Pancreas (tissue), 10 donors: ENCODE measurements at places on chromosomes 6 and 20. TPM values are rescaled to one million over a fixed set of nuclear protein-coding genes. Genes with fewer than 3 reads are reported as not detected.

DNA sequence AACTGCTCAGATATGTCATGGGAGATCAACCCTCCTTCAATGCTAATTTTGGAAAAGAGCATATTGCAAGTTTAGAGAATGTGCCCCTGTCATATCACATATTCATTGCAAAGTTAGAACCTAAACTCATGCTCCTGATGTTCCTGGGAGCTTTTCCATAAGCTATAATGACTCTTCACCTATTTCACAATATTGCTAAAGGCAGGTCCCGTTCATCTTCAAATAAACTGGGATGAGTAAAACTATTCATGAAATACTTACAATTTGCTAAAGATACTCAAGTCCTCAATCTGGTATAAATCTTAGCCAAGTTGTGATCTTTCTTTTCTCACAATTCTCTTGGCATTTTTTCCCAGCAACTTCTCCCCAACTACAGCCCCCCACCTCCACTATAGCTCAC lies 121.7 kb upstream of the TNFAIP3 start:
- no peak for DNase-seq
- no peak overlapping the region for H3K27ac ChIP-seq
- H3K4me3 ChIP-seq, result no peak overlapping the region
- H3K4me1 ChIP-seq, result no peaks in the 10 kb centered on the region
- H3K27me3 ChIP-seq, result no peaks in the 10 kb centered on the region

DNA sequence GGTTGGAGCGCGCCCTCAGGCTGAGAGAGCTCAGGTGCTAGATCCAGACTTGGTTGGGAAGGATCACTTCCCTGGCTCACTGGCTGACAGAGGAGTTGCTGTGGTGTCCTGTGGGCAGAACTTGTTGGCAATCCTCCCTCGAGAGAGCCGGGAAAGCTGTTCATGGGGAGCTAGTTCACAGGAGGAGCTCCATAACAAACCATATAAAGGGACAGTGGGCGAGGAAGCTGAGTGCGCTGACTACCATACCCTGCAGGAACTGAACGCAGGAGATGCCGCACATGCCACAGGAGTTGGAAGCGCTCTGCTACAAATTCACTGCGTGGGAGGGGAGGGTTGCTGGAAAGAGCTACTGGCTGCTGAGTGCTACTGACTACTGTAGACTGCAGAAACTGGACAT lies 243.2 kb downstream of the OGFRL1 start:
- DNase-seq, result no peak
- H3K27me3 ChIP-seq, result no peaks in the 10 kb centered on the region
- H3K4me1 ChIP-seq, result peaks cover 8% of the 10 kb centered on the region
- H3K27ac ChIP-seq, result no peak overlapping the region

The SH3BGRL2 gene
- total RNA-seq, result 12.3 TPM

The C20orf144 gene
- total RNA-seq, result 0.14 TPM
